K562 (cell line): ENCODE measurements at places on chromosomes 1 and 21.

- DNase-seq = peak; percentile 53
These were observed 262.2 kb upstream of the POU3F1 start for GRCh38 chr1:38308780-38309179.

DNA sequence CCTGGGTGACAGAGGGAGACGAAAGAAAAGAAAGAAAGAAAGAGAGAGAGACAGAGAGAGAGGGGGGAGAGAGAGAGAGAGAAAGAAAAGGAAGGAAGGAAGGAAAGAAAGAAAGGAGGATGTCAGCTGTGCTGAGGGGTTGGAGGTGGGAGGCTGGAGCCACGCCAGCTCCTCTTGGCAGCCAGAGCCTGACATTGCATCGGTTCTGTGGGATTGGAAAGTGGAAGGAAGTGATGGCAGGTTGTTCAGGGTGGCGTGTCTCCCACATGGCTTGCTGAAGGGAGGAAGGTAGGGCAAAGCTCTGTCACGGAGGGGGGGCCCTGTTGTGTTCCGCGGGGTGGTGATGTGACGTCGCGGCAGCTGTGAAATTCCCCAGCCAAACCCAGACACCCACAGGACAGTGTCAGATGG, 30.7 kb downstream of the EIF2D start:
- no peak for DNase-seq

DNA sequence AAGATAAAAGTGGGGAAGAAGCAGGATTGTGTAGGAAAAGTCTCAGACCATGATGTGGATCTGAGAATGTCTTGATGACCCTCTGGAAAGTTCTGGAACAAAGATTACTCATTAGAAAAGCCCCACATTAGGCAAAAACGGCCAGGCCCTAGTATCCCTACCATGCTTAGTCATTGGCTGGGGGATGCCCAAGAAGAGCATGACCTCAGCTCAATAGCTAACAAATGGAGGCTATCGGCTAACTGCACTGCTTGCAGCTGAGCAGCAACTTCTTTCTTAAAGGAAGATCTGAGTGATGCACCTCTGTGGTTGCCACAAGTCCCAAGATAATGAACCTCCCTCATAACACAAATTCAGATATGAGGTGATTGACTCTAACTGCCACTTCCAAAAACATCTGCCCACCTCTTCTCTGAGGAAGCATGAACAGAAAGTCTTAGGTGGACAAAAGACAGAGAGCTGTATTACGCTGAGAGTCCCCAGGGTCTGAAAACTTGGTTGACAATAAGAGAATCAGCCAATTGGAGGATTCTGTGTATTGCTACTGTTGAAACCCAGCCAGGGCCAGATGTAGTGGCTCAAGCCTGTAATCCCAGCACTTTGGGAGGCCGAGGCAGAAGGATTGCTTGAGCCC, 64.6 kb upstream of the AK4 start:
- no peak for DNase-seq

DNA sequence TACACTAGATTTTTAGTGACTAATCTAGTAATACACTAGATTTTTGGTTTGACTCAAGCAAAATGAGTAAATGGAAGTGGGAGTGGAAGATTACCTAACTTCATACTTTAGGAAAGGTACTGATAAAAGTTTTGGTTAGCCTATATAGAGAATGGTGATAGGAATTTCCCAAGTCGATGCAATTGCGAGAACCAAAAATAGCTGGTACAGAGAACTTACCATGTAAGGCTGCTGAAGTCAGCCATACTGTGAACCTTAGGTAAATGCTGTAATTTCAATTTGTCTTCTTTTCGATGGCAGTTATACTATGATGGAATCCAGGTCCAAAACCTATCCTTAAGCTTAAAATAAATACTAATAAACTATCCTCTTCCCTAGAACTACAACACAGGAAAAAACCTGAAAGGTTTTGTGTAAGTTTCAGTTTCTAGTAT, 4.6 kb downstream of the PNRC2 start:
- DNase-seq = no peak

- DNase-seq = no peak
These were observed 11.7 kb upstream of the NR5A2 start for GRCh38 chr1:200015811-200016210.

- no peak for DNase-seq
These were observed 201.9 kb downstream of the TOMM20 start for GRCh38 chr1:234926559-234927311.

DNA sequence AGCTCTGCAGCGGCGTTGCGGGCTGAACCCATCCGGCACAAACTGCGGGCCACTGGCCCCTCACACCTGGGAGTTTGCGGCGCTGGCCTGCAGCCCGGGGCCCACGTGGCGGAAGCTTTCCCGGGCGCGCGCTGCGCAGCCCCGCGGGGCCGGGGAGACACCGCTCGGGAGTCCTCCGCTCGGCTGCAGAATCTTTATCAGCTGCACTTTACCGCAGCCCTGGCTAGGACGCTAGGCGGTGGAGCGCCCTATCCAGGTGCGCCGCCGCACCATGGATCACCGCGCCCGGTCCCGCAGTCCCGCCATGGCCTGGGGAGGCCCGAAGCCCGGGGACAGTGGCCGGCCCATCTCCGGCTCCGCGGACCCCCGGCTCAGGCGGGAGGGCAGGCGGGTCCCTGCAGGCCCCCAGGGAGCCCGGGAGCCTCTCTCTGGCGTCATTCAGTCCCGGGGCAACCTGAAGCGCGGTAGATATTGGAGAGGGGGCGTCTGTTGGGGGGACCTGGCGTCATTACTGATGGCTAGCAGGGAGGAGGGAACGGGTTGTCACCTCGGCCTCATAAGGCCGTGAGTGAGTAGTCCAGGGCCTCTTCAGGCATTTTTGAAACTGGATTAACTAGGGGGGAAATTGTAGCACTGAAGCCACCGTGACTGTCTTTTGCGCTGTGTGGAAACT, 5.7 kb upstream of the OLIG2 start:
- DNase-seq = no peak

GRCh38 chr1:156394835-156395461, 25.9 kb downstream of the RHBG start:
- DNase-seq = no peak

GRCh38 chr1:210402560-210402959, 73.9 kb downstream of the HHAT start:
- DNase-seq = no peak

DNA sequence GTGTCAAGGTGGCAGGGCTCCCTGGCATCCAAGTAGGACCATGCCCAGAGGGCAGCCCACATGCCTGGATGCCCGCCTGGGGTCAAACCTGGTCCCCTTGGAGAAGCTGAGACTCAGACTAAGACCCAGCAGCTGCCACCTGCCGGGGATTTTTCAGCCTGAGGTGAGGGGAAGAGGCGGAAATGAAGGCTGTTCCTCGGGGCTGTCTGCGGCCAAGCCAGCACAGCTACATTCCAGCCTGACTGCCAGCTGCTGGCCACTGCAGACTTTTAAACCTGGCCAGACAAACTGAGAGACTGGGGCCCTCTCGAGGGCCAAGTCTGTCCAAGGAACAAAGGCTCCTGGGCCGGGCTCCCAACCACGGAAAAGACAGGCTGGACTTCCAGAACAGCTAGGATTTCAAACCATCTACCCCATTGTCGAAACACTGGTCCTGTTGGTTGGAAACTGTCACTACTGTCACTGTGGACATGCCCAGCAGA, 21.9 kb upstream of the PLEKHG5 start:
- DNase-seq = no peak

DNA sequence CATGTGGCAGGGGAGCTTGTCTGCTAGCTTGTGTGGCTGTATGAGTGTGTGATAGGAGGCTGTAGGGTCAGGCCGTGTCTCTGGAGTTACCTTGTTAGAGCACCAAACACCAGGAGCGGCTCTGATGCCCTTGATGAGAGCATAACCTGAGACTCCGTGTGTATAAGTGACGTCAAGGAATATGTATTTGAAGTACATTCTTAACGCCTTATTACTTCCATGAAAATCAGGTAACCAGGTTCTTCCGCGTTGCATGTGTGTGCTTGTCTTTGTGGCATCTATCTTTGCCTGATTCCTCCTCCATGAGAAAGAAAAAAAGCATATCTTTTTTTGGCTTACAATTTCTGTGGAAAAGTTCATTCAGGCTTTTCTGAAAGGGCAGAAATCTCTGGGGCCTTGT, 4.6 kb downstream of the OLFML3 start:
- DNase-seq = no peak

DNA sequence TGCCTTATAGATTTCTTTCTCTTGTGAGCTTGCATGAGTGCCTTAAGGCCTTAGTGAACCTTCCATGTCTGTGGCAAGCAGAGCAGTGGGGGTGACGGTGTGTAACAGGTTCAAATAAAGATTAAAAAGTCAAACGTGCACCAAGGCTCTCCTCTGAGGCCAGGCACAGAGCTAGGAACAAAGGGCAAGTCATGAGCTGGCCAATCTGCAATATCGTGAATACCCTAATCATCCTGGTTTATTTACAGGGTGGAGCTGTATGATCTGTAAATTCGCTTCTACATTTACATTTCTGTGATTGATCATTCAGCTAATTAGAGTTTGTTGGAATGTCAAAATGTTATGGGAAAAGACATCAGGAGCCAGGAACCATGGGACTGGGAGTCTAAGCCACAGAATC, 120.2 kb downstream of the CAPN8 start:
- no peak for DNase-seq

GRCh38 chr21:39232861-39233291, 49.6 kb upstream of the PSMG1 start:
- no peak for DNase-seq

GRCh38 chr1:238912148-238912547, 474.2 kb upstream of the CHRM3 start:
- no peak for DNase-seq

- DNase-seq = no peak
These were observed 98.2 kb downstream of the PCBP3 start for GRCh38 chr21:45741691-45742090.

DNA sequence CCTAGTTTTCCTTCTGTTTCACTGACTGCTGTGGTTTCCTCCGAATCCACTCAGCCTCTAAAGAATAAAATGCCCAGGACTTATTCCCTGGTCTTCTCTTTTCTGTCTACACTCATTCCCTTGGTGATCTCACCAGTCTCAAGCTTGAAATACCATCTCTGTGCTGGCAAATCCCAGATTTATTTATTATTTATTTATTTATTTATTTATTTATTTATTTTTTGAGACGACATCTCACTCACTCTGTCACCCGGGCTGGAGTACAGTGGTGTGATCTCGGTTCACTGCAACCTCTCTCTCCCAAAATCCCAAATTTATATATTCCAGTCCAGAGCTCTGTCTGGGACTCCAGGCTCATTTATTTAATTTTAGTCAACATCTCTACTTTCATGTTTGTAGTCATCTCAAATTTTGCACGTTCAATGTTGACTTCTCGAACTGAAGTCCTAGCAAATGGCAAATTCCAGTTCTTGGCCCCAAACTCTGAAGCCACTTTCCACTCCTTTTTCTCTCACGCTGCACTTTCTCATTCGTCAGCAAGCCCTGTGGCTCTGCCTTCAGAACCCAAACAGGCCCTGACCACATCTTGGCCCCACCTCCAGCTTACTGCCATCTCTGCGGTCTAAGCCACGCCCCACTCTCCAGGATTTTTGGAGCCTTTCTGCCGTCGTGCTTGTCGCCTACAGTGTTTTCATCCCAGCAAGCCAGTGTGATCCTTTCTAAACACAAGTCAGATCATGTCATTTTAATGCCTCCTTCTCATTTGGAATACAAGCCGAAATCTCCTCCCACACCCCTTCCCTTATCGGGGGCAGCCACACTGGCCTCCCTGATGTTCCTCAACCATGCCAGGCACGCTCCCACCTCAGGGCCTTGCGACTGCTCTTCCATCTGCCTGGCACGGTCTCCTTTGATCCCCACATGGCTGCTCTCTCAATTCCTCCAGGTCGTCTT, 14.2 kb upstream of the TENT5B start:
- DNase-seq = peak; percentile 92

DNA sequence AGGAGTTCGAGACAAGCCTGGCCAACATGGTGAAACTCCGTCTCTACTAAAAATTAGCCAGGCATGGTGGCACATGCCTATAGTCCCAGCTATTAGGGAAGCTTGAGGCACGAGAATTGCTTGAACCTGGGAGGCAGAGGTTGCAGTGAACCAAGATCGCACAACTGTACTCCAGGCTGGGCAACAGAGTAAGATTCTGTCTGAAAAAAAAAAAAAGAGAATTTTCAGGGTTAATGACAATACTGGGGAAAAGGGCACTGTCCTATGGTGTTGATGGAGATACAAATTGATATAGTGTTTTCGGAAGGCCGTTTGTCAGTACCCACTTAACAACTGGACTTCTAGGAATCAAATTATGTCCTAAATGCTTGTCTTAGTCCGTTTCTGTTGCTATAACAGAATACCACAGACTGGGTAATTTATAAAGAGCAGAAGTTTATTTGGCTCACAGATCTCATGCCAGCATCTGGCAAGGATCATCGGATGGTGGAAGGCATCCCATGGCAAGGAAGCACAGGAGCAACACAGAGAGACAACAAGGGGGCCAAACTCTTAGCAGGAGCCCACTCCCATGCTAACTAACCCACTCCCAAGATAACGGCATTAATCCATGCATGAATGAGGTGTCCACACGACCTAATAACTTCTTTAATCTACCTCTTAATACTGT, 41.3 kb downstream of the ZBTB8A start:
- no peak for DNase-seq

DNA sequence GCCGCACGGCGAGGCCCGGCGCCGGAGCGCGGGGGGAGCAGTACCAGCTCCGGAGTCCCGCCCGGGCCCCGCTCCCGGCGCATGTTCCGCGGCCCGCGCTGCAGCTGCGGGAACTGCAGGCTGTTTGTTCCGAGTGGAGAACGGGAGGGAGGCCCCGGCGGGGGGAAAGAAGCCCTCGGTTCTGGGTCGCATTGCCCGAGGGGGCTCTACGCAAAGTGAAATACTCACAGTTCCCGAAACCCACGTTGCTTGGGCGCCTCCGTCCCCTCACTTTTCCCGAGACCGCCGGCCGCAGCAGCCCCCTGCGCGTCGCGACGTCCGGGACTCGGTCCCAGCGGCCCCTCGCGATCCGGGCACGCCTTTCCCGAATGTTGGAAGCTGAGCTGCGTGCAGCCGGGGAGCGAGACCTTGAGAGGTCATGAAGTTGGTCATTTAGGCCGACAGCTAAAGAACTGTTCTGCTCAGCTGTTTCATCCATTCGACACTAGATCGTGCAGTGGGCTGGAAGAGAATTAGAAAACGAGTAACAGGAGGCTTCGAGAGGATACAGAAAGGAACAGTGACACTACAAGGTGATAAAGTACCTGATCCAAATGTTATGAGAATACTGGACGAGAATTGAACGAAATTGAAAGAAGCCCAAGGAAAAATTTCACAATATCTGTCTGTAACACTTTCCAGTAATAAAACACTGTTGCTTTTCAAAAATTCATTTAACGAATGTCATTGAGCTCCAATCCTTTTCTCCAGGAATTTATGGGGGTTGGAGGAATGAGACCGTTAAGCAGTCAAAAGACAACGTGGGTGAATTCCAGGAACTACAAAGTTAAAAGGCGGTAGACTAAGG, 657 bp upstream of the LIN9 start:
- peak; percentile 81 for DNase-seq

GRCh38 chr1:220803401-220804201, 16.9 kb downstream of the MTARC1 start:
- DNase-seq = peak; percentile 65

GRCh38 chr1:78254517-78254916, 208.8 kb downstream of the GIPC2 start:
- no peak for DNase-seq
